ENCODE measurements at places on chromosomes 3 and 15. TPM values are rescaled to one million over a fixed set of nuclear protein-coding genes. Genes with fewer than 3 reads are reported as not detected.
A peak's percentile ranks its signal among the peaks of the same experiment; 100 is the strongest.

GRCh38 chr3:29334706-29335105, 53.8 kb downstream of the RBMS3 start:
- H3K4me1 ChIP-seq = no peaks in the 10 kb centered on the region
- H3K36me3 ChIP-seq = no peaks in the 10 kb centered on the region
- no peak for DNase-seq

GRCh38 chr15:38650936-38651327, 86.3 kb upstream of the RASGRP1 start:
- no peaks in the 10 kb centered on the region for H3K27me3 ChIP-seq
- DNase-seq = no peak
- H3K36me3 ChIP-seq = no peaks in the 10 kb centered on the region
- H3K4me1 ChIP-seq = no peaks in the 10 kb centered on the region
- H3K27ac ChIP-seq = no peak overlapping the region

- H3K4me1 ChIP-seq = peaks cover 2% of the 10 kb centered on the region
- no peak overlapping the region for H3K27ac ChIP-seq
- H3K36me3 ChIP-seq = no peaks in the 10 kb centered on the region
- no peak overlapping the region for H3K4me3 ChIP-seq
- H3K27me3 ChIP-seq = no peaks in the 10 kb centered on the region
Observed at GRCh38 chr3:189312866-189313265, 141.1 kb downstream of the TPRG1 start.

GRCh38 chr3:44339181-44340057, 853 bp downstream of the TCAIM start:
- H3K4me1 ChIP-seq = no peaks in the 10 kb centered on the region
- no peak for DNase-seq
- peak overlapping the region; percentile 49 for H3K27ac ChIP-seq
- H3K27me3 ChIP-seq = no peaks in the 10 kb centered on the region
- peaks cover 9% of the 10 kb centered on the region for H3K36me3 ChIP-seq

- no peaks in the 10 kb centered on the region for H3K27me3 ChIP-seq
- DNase-seq = no peak
- no peak overlapping the region for H3K27ac ChIP-seq
- H3K4me3 ChIP-seq = no peak overlapping the region
Observed at GRCh38 chr3:46209746-46210470, 1.8 kb upstream of the CCR1 start.

GRCh38 chr3:32699429-32699828, 14.4 kb downstream of the CNOT10 start:
- H3K4me3 ChIP-seq = no peak overlapping the region
- no peaks in the 10 kb centered on the region for H3K27me3 ChIP-seq
- H3K4me1 ChIP-seq = no peaks in the 10 kb centered on the region

DNA sequence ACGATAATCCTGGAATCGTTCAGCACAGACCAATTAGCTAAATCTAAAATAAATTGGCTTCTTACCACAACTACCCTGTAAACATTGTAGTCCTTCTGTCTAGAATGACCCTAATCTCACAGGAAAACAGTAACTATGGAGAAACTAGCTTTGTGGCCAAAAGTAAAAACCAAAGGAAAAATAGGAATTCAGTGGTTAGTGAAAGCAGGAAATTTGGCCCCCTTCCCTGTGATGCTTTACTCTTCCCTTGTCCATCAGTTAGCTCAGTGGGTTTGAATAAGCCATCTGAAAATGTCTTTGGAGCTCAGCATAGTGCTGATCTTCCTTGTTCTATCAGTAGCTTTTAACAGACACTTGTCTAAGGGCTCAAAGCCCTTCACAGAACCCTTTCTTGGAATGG, 1.6 kb downstream of the NMD3 start:
- no peaks in the 10 kb centered on the region for H3K27me3 ChIP-seq
- H3K4me1 ChIP-seq = no peaks in the 10 kb centered on the region
- DNase-seq = no peak
- peak overlapping the region; percentile 94 for H3K4me3 ChIP-seq

- no peak for DNase-seq
- no peaks in the 10 kb centered on the region for H3K4me1 ChIP-seq
- H3K27me3 ChIP-seq = no peaks in the 10 kb centered on the region
- peaks cover 3% of the 10 kb centered on the region for H3K36me3 ChIP-seq
Observed at GRCh38 chr15:26888761-26889160, 21.9 kb downstream of the GABRA5 start.

DNA sequence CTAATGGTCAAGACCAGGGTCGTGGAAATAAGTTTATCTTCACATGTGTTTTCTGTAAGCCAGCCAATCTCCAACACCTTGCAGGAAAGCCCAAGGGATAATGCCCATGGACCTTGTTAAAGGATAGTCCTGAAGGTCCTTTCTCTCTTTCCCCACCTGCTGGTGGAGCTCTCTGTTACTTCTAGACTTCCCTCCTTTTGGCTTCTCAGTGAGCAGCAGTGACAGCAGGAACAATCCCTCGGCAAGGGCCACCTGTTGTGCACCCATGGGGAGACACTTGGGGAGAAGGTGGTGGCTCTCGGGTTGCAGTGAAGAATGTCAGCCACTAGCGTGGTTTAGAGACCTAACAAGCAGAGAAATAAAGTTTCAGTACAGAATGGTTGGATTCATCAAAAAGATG, 84.0 kb upstream of the OSBPL11 start:
- DNase-seq = no peak
- H3K36me3 ChIP-seq = no peaks in the 10 kb centered on the region
- no peaks in the 10 kb centered on the region for H3K4me1 ChIP-seq
- H3K27ac ChIP-seq = no peak overlapping the region
- H3K27me3 ChIP-seq = no peaks in the 10 kb centered on the region

DNA sequence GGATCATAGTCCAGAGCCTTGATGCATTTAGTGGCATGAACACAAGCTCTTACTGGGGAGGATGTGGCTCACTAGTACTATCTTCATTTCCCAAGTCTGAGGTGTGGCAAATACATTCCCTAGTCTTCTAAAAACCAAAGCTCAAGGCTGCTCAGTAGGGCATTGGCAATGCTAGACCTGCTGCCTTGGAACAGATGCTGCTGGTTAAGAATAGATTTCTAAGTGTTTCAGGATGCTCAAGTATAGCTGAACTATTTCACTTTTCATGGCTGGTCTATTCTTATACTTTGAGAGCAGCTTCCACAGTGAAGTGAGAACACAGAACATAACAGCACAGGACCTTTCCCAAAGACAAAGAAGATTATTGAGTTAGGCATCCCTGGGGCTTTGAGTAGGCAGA, 178.8 kb downstream of the CHST2 start:
- DNase-seq = no peak
- H3K27me3 ChIP-seq = no peaks in the 10 kb centered on the region
- H3K4me1 ChIP-seq = no peaks in the 10 kb centered on the region
- H3K27ac ChIP-seq = no peak overlapping the region
- H3K36me3 ChIP-seq = no peaks in the 10 kb centered on the region
- no peak overlapping the region for H3K4me3 ChIP-seq

DNA sequence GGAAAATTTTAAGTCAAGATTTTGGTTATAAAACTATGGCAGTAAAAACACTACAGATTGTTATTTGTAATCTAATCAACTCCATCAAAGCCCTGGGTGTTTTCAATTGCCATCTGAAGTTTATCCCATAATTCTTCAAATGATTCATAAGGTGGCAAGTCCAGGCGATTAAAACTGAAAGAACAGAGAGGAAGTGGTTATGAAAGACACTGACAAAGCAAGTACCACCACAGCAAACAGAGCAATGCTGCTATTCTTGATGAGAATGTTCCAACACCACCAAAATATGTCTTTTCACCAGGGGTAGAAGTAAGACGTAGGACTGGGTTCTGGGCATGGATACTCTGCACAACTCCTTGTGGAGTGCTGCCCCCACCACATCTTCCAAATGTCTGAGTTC, 86.9 kb upstream of the PRTG start:
- no peaks in the 10 kb centered on the region for H3K27me3 ChIP-seq
- H3K27ac ChIP-seq = no peak overlapping the region
- DNase-seq = no peak
- H3K4me3 ChIP-seq = no peak overlapping the region
- H3K4me1 ChIP-seq = no peaks in the 10 kb centered on the region

GRCh38 chr3:186965141-186965879, 35.0 kb downstream of the ST6GAL1 start:
- H3K36me3 ChIP-seq = peaks cover 52% of the 10 kb centered on the region
- peak; percentile 78 for DNase-seq
- peak overlapping the region; percentile 88 for H3K27ac ChIP-seq
- H3K27me3 ChIP-seq = no peaks in the 10 kb centered on the region
- peaks cover 17% of the 10 kb centered on the region for H3K4me1 ChIP-seq

GRCh38 chr3:129077222-129077621, 16.6 kb downstream of the GP9 start:
- H3K36me3 ChIP-seq = no peaks in the 10 kb centered on the region
- H3K4me3 ChIP-seq = no peak overlapping the region
- H3K4me1 ChIP-seq = no peaks in the 10 kb centered on the region
- no peak for DNase-seq
- no peaks in the 10 kb centered on the region for H3K27me3 ChIP-seq
- no peak overlapping the region for H3K27ac ChIP-seq

DNA sequence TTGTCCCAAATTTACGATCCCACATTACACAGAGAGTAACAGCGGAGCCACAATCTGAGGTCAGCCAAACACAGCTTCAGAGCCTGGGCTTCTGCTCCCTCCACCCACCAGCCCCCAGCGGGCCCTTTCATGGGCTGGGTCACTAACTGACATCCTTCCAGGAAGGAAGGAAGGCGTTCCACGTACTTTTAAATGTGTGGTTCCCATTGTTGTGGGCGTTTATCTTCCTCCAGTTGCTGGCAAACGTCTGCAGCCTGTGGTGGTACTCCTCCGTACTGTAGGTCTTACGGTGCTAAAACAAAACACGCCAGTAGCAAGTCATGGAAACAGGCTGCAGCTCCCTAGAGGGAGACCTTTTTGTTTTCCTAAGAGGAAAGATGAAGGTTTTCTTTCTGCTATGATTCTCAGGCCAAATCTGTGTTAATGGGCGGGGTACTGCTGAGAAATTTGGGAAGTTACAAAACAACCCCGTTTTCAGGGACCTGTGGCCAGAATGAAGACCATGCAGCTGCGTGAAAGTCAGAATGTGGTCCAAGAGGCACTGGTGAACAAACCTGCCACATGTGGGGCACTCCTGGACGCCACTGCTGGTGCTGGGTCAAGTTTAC, 7.6 kb downstream of the CTSH start:
- H3K36me3 ChIP-seq = no peaks in the 10 kb centered on the region
- no peaks in the 10 kb centered on the region for H3K27me3 ChIP-seq
- no peaks in the 10 kb centered on the region for H3K4me1 ChIP-seq

GRCh38 chr3:42819351-42819965, 10.2 kb downstream of the ACKR2 start:
- peak; percentile 35 for DNase-seq
- no peaks in the 10 kb centered on the region for H3K4me1 ChIP-seq
- no peaks in the 10 kb centered on the region for H3K36me3 ChIP-seq
- H3K27ac ChIP-seq = no peak overlapping the region

DNA sequence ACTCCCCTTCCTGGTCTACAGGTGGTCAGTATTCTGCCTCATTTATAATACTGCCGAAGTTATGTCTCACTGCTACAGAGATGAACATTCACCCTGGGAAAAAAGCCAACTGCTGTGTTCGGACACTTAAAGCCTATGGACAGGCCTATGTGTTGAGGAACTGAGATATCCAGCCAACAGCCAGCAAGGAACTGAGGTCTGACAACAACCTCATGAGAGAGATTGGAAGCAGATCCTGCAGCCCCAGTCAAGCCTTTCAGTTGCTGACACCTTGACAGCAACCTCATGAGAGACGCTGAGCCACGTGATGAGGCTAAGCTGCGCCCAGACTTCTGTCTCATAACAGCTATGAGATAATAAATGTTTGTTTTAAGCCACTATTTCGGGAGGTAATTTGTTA, 18.2 kb upstream of the FHIT start:
- H3K36me3 ChIP-seq = no peaks in the 10 kb centered on the region
- no peaks in the 10 kb centered on the region for H3K27me3 ChIP-seq
- DNase-seq = no peak
- no peak overlapping the region for H3K27ac ChIP-seq
- H3K4me1 ChIP-seq = no peaks in the 10 kb centered on the region
- H3K4me3 ChIP-seq = no peak overlapping the region

GRCh38 chr15:67914537-67915460, 75.0 kb upstream of the RNU6-1 start:
- DNase-seq = peak; percentile 35
- H3K36me3 ChIP-seq = peaks cover 3% of the 10 kb centered on the region
- H3K4me1 ChIP-seq = peaks cover 7% of the 10 kb centered on the region
- no peaks in the 10 kb centered on the region for H3K27me3 ChIP-seq
- no peak overlapping the region for H3K27ac ChIP-seq

- H3K36me3 ChIP-seq = no peaks in the 10 kb centered on the region
- H3K27ac ChIP-seq = no peak within 1 kb of the TSS
- H3K27me3 ChIP-seq = peaks cover 15% of the 10 kb centered on the region
Observed at GRCh38 chr3:53493963-53494791, at the start of gene CACNA1D. TSS of gene CACNA1D (plus strand) at chr3:53494611. CDS start at chr3:53495167, 556 bp downstream.

DNA sequence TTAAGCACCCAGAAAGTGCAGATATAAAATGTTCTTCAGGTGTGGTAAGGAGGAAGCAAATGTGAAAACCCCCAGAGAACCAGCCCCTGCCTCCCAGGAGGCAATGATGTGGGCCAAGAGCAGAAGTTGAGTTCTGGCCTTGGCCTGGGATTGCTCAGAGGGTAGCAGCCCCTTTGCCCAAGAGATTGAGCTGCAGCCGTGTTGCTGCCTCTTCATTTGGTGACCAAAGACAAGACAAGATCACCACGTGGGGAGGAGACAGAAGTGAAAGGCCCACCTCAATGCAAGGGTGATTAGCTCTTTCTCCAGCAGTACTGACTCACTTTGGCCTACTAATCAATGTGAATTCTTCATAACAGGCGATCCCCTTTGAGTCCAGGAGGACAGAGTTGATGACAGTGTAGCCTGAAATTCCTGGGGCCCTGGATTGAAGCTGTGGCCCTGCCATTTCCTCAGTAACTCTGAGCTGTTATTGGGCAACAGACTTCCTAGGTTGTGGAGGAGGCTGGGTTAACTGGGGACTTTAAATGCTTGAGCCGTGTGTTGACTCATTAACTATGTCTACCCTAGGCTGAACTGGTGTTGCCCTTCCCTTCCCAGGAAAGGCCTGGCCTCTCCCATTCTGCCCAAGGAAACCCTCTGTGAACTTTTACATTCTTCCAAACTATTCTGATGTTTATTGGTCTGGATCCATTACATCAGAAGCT, 86.5 kb downstream of the ST6GAL1 start:
- H3K27ac ChIP-seq = no peak overlapping the region
- H3K36me3 ChIP-seq = peaks cover 64% of the 10 kb centered on the region
- no peak overlapping the region for H3K4me3 ChIP-seq
- no peaks in the 10 kb centered on the region for H3K27me3 ChIP-seq

GRCh38 chr3:69445498-69445897, 59.6 kb upstream of the FRMD4B start:
- H3K4me1 ChIP-seq = no peaks in the 10 kb centered on the region
- H3K4me3 ChIP-seq = no peak overlapping the region
- H3K27ac ChIP-seq = no peak overlapping the region

- H3K36me3 ChIP-seq = no peaks in the 10 kb centered on the region
- no peak overlapping the region for H3K27ac ChIP-seq
- H3K4me1 ChIP-seq = no peaks in the 10 kb centered on the region
- no peak overlapping the region for H3K4me3 ChIP-seq
Observed at GRCh38 chr15:82298520-82298919, 35.9 kb downstream of the SAXO2 start.

KNG1 gene
- not detected for total RNA-seq

MESP2 gene
- total RNA-seq = not detected

A4GNT gene
- not detected for total RNA-seq

EHD4 gene
- 22.9 TPM for total RNA-seq

SAXO2 gene
- total RNA-seq = 2.6 TPM

TMEM212 gene
- total RNA-seq = not detected

LYZL4 gene
- not detected for total RNA-seq

TRANK1 gene
- 5.9 TPM for total RNA-seq

GADL1 gene
- 0.15 TPM for total RNA-seq

EPHA3 gene
- total RNA-seq = 0.59 TPM

All from H9 (cell line).